HFFc6 (cell line): ENCODE measurements at places on chromosomes 1 and 21. TPM values are rescaled to one million over a fixed set of nuclear protein-coding genes. Genes with fewer than 3 reads are reported as not detected.

Gene LRIG2
- total RNA-seq, result 4.8 to 6.8 TPM (median 6.0 TPM) in 3 replicates

Gene TMEM81
- total RNA-seq, result 2.0 to 2.5 TPM (median 2.3 TPM) in 3 replicates

Gene TOR3A
- total RNA-seq, result 22.2 and 23.3 TPM in 2 replicates

GRCh38 chr1:42736152-42736551, 3.9 kb downstream of the CLDN19 start:
- no peaks in the 10 kb centered on the region for H3K4me1 ChIP-seq
- no peaks in the 10 kb centered on the region for H3K36me3 ChIP-seq
- H3K27me3 ChIP-seq, result peaks cover 4% of the 10 kb centered on the region
- H3K27ac ChIP-seq, result no peak overlapping the region
- H3K4me3 ChIP-seq, result no peak overlapping the region

GRCh38 chr1:232459826-232460225, 170.1 kb downstream of the SIPA1L2 start:
- H3K27ac ChIP-seq, result no peak overlapping the region
- no peak overlapping the region for H3K4me3 ChIP-seq
- DNase-seq, result no peak
- H3K36me3 ChIP-seq, result no peaks in the 10 kb centered on the region
